ENCODE measurements at places on chromosomes 2 and 18. TPM values are rescaled to one million over a fixed set of nuclear protein-coding genes. Genes with fewer than 3 reads are reported as not detected.

- no peak overlapping the region for H3K27ac ChIP-seq
- H3K4me1 ChIP-seq = no peaks in the 10 kb centered on the region
- no peaks in the 10 kb centered on the region for H3K36me3 ChIP-seq
Observed at GRCh38 chr2:172460780-172461201, 33.4 kb downstream of the ITGA6 start.

DNA sequence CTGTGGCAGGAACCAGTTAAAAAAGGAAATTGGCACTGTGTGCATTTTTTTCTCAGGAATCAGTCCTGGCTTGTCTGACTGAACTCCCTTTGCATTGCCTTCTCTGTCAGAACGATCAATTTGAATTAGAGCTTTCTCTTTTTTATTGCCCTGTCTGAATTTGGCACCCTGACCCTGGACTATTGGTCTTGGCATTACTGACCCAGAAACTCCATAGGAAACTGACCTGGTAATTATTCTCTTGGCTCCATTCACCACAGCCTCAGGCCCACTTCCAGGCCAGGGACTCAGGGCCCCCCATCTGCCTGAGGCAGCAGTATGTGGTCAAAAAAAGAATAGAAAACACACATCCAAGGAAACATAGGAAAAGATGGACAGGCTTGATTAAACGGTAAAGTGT lies 32.0 kb upstream of the CCDC88A start:
- DNase-seq = no peak
- no peaks in the 10 kb centered on the region for H3K36me3 ChIP-seq
- no peak overlapping the region for H3K4me3 ChIP-seq
- no peak overlapping the region for H3K27ac ChIP-seq

DNA sequence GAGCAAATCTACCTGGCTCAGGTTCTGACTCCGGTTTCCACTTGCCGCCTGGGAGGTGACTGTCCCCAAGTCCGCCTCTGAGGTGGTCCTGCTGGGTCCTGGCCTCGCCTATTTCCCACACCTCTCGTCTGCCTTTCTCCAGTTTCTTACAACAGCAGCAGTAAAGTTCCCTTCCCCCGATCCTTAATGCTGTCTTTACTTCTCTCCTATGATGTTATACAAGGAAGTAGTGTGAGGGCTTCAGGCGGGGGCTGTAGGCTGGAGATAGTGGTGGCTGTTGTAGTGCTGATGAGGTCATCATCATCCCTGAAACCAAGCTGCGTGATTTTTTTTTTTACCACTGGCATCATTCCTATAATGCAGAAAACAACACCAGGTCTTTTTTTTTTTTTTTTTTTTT lies 18.9 kb downstream of the TGIF1 start:
- no peak overlapping the region for H3K4me3 ChIP-seq
- peaks cover 4% of the 10 kb centered on the region for H3K4me1 ChIP-seq
- no peak for DNase-seq
- no peak overlapping the region for H3K27ac ChIP-seq

FIGN gene
- 10.8 TPM for total RNA-seq
